Activated CD8-positive, alpha-beta T cell treated with anti-CD3 and anti-CD28 coated beads, Interleukin-2, amount 10 ng/mL, durations not matched to agents 7 days and 5 days (primary cell): ENCODE measurements at places on chromosomes 2 and 18.
A peak's percentile ranks its signal among the peaks of the same experiment; 100 is the strongest.

GRCh38 chr18:9428301-9428706, 47.0 kb upstream of the RALBP1 start:
- no peak for DNase-seq

GRCh38 chr2:45074713-45075112, 65.5 kb upstream of the SIX2 start:
- no peak for DNase-seq

GRCh38 chr18:59516356-59517155, 157.5 kb upstream of the LMAN1 start:
- DNase-seq = no peak

- no peak for DNase-seq
Measured at GRCh38 chr18:26422472-26423162, 125.7 kb downstream of the KCTD1 start.

GRCh38 chr2:5946225-5947115, 254.3 kb downstream of the SOX11 start:
- no peak for DNase-seq

DNA sequence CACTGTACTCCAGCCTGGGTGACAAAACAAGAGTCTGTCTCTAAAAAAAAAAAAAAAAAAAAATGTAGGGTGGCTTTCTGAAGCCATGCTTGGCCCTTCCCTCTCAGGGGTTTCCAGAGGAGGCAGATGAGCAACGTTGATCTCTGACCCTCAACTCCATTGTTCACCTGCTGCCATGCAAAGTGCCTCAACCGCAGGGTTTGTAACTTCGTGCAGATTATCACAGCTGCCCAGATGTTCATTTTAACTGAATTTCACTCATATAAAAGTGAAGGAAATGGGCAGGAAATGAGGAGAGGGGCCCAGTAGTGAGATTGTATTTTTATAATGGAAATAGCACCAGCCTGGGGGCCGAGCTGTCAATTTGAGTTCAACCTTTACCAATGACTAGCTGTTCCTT, 14.9 kb upstream of the B3GNT2 start:
- no peak for DNase-seq

- DNase-seq = no peak
Measured at GRCh38 chr2:227482638-227483340, 10.8 kb downstream of the AGFG1 start.

DNA sequence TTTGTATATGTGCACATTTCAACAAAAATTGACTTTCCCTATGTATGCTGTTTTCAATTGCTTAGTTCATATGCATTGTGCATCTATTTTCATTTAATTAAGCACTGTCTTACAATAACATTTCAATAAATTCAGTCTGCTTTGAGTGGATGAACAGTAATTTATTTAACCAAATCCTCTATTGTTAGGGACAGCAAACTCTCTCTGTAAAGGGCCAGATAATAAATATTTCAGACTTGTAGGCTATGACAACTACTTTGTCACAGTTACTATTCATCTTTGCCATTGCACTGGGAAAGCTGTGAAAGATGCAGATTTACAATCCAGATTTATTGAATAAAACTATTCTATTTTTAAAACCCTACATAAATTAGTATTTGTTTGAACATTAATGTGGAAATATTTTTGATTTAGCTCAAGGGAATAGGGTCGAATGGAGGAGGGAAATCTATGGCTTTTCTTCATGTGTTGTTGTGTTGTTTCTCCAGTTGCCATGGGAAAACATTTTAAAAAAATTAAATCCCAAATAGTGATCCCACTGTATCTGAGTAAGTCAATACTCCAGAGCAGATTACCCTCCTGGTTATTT, 14.2 kb upstream of the RAB27B start:
- no peak for DNase-seq

- no peak for DNase-seq
Measured at GRCh38 chr2:154433010-154433409, 265.5 kb upstream of the KCNJ3 start.

- no peak for DNase-seq
Measured at GRCh38 chr18:62164855-62165487, 21.9 kb downstream of the PIGN start.

DNA sequence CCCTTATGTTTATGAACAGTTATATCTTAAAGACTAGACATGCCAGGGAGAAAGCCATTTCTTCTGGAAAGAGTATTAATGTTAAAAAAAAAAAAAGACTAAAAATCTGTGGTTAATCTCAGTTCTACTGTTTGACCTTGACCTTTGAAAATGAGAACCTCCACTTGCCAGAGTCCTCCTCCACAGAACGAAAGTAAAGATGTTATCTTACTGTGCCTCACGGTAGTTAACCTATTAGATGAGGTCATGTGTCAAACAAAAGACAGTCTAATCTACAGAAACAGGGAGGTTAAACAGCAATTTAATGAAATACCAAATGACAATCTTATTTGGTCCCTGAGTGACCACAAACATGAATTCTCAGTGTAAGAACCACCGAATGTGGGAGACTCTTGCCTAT, 51.2 kb downstream of the SLC14A2 start:
- DNase-seq = peak; percentile 37

- DNase-seq = no peak
Measured at GRCh38 chr2:137379186-137379585, 585.1 kb upstream of the HNMT start.
